ENCODE measurements at places on chromosomes 12 and 14.

- DNase-seq: no peak
Observed at GRCh38 chr14:68982581-68982980, 3.5 kb upstream of the ACTN1 start.

DNA sequence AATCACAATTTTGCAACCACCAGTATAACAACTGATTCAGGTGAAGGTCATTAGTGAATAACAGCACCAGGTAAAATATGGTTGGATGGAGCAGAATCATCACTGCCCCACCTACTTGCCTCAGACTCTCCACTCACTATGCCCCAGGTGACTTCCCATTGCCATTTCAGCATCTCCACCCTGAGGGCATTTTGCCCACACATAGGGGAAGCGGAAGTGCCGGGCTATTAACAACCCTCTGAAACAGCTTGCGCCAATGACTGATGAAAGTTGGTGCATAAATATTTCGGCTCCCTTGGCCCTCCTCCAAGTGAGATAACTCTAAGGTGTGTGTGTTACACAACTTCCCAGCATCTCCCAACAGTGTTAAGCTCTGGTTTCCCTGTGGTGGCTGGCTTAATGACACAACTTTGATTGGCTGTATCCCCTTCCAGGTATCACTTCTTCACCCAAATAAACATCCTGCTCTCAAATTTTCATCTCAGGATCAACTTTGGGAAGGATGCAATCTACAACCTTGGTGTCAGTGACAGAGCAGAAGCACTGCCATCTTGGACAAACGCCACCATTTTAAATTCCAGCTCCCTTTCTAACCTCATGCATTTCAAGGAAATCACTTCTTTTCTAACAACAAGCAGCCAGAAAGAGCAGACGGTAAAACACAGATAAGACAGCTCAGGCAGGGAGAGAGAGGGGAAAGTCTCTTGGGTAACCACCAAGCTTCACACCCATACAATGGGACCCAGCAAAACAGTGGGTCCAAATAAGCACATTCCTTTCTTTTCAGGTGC lies 73.6 kb upstream of the PPP2R5C start:
- no peak for DNase-seq

DNA sequence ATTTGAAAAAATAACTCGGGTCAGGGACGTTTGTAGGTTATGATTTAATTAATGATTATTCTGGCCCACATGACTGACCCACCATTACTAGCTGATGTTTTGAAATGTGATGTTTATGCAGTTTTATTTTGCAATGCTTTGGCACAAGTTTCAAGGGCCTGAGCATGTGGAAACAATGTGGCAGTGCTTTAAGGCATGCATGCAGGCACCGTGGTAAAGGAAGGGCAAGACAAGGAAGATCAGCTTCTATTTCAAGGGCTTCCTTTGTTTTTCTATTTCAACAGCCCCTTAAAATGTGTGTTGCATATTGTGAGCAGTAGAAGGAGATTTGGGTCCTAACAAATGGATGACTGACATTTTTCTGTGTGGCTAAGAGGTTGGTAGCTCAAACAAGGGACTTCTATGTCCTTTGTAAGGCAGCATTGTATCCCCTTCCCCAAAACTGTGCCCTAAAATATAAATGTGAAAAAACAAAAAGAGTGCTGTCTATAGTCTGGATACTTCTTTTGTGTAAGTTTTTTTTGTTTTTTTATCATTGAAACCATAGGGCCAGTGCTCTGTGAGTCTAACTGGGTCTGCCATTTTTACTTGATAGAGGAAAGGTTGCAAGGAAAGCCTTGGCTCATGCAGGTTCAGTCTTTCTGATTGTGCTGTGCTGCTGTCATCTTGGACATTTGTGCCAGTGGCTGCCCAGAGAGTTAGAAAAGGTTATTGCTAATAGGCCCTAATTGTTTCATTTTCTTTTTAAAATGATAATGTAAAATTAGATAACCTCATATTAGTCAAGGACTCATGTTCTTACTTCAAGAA lies 103.5 kb downstream of the FGD4 start:
- DNase-seq: no peak

GRCh38 chr12:132824053-132824452 lies 4.6 kb downstream of the GOLGA3 start:
- no peak for DNase-seq

DNA sequence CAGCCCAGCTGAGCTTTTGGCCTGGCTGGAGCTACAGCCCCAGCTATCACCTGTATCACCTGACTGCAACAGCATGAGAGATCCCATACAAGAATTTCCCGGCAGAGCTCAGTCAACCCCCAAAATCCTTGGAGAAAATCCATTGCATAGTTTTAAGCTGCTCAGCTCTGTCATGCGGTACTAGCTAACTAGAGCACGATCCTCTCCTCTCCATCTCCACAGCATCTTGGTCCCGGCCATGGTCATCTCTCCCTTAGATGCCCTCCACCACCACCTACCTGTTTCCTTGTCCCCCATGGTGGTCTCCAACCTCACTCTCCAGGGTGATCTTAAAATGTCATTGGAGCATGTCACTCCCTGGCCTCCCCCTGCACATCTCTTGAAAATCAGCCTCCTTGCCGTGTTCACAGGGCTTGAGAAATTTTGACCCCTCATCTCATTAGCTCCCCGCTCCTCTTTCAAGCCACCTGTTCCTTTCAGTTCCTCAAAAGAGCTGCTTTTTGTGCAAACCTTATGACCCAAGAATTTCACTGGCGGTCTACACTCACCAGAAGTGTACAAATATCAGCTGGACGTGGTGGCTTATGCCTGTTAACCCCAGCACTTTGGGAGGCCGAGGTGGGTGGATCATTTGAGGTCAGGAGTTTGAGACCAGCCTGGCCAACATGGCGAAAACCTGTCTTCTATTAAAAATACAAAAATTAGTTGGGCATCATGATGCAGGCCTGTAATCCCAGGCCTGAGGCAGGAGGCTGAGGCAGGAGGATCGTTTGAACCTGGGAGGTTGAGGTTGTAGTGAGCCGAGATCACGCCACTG lies 8.1 kb upstream of the CLMN start:
- DNase-seq: no peak

DNA sequence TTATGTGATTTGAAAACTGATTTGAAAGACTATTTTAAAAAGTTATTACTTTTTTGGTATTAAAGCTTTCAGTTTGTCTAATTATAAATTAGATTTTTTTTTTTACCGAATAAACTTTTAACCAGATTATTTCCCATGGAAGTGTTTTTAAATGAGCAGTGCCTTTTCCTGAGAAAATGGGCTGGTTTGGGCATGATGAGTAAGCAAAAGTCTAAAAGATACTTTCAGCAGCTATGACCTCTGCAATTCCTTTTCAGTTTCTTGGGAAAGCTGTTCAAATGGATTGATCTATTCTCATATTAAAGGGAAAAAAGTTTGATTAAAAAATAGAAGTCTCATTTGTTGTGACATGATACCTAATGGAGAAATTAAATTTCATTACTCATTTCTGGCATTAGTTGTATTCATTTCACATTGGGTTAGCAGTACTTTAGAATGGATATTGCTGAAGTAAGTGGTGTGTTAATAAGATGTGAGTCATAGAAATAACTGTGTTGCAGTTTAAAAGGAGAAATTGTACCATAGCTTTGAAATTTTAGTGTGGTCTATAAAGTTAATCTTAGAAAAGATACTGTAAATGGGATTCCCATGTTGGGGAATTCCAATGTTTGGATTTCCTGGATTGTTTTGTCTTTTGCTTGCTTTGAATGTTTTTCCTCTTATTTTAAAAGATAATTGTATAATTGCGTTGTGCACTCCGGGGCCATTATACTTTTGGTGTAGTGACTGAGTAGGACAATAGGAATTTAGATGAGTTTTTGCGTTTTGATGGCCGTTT lies 21.0 kb downstream of the KTN1 start:
- DNase-seq: no peak

- DNase-seq: no peak
Observed at GRCh38 chr12:31558521-31558920, 32.4 kb downstream of the DENND5B start.

DNA sequence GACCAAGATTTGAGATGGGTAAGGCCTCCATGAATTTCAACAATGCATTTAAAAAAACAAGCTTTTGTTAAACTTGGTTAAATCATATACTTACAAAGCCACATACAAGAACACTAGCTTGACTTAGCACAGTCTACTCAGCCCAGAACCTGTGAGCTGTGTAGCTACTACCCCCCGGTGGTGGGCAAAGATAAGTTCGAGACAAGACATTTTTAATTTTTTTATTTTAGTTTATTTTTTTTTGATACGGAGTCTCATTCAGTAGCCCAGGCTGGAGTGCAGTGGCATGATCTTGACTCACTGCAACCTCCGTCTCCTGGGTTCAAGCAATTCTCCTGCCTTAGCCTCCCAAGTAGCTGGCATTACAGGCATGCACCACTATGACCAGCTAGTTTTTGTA lies 3.7 kb upstream of the NECAP1 start:
- DNase-seq: no peak

GRCh38 chr12:113643177-113643974 lies 171.7 kb upstream of the LHX5 start:
- DNase-seq: no peak

DNA sequence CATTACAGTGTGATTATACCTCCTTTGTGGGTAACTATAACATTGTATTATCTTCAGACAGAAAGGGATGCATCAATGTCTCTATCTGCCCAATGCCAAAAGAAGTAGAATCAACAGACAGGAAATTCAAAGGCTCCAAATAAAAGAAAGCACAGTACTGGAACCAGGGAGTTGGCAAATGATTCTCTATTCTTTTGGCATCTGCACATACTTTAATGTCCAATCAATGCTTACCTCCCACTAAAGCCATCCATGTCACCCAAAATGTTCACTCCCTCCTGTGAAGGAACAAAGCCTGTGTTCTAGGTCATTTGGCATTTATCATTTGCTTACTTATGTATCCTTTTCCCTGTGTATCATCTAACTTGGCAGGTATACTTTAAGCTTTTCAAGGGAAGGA lies 36.7 kb downstream of the KIF21A start:
- DNase-seq: no peak

DNA sequence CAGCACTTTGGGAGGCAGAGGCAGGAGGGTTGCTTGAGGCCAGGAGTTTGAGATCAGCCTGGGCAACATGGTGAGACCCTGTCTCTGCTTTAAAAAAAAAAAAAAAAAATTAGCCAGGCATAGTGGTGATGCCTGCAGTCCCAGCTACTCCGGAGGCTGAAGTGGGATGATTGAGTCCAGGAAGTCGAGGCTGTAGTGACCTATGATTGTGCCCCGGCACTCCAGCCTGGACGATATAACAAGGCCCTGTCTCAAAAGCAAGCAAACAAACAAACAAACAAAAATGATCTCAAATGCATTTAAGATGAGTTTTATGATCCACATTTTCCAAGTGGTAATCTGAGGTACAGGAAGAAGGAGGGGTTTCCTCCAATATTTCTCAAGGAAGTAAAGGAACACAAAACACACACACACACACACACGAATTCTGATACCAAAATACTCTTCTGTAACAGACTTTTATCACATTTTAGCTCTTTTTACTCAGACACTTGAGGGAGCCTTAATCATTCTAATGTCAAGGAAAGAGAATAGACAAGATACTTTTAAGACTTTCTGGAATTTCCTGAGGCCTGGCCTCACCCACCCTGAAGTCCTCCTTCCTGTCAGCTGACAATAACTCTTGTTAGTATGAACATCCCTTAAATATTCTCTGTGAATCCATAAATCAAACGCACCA lies 44.4 kb upstream of the CERS5 start:
- no peak for DNase-seq

DNA sequence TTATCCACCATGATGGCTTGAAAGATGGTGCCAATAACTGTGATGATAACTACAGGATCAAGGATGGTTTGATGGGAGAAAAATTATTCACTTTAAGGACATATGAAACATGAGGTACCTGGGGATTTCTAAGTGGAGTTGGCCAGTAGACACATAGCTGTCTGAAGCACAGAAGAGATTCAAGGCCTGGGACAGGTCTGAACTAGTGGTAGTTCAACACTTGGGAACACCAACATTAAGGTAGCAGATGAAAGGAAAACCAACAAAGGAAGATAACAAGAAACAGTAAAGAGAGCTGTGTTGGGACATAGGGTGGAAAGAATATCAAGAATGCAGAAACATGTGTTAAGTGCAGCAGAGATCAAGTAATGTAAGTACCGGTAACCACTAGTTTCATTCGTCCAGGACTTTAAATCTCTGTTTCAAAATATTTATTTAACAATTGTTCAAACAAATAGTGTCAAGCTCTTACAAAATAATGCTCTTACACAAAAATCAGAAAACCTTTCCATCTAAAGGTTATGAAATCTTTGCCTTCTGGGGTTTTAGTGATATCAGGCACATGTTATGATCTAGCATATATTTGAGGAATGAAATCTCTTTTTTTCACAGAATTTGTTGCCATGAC lies 104.7 kb downstream of the ST8SIA1 start:
- no peak for DNase-seq

DNA sequence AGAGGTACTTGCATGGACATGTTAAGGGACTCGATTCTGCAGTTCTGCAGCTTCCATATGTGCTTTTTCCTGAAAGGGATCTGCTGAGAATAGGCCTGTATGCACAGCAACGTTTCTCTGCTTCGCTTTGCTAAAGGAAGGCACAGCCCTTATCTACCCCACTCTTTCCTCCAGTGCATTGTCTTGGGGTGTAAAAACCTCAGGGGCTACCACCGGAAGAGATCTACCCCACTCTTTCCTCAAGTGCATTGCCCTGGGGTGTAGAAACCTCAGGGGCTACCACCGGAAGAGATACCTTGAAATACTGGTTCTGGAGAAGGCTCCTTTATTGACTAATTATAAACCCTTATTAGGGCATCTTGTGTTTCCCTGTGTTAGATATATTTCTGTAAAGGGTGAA lies 52.9 kb downstream of the SEL1L start:
- DNase-seq: no peak

DNA sequence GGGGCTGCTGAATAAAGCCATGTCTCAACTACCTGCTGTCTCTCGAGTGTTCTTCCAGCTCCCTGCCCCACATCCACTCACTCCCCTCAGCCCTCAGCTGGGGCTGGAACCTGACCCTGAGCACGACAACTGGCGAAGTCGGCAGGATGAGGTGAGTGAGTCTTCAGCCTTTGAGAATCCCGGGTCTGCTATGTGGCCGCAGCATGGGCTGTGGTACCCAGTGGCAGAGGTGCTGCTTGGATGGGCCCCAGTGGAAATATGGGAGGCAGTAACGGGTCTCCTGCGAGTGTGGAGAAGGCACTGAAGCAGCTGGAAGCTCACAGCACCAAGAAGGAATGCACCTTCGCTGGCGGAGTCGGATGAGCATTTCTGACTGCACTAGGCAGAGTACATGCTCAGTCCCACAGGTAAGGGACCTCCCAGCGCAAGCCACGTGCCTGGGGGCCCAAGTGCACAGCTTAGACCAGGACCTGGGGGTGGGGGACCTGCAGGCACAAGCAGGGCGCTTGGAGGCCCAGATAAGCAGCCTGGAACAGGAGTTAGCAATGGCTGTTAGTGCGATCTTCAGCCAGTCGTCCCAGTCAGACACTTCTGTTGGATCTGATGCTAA lies 95.5 kb upstream of the TMPO start:
- DNase-seq: no peak

Measured in HT-29 (cell line).